ENCODE measurements at places on chromosomes 2 and 18. TPM values are rescaled to one million over a fixed set of nuclear protein-coding genes. Genes with fewer than 3 reads are reported as not detected.

The FBXO15 gene
- total RNA-seq, result 31.0 TPM

The UPP2 gene
- not detected for total RNA-seq

DNA sequence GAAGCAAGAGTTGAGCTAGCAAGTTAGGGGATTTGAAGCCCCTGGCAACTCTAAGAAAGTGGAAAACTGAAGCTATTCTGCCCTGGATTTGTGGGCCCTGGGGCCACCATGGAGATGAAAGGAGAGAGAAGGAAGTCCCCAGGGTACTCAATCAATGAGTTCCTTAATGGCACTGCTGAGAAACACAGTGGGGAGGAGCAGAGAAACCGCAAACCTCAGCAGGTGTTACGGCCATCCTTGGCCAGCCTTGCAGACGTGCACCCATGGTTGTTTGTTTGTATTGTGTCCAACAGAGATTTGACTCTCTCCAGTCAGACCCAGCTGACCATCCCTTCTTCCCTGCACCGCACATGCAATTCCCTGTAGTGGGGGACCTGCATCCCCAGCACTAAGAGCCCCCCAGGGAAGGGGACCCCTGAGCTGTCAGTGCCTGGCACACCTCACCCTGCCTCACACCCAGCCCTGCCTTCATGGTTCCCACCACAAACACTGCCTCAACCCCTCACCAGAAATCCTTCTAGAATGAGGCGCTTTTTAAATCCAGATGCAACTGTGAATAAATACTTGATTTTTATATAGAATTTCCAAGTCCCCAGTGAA is 255.3 kb downstream of the SH3BP4 start:
- no peak for DNase-seq
- no peaks in the 10 kb centered on the region for H3K4me1 ChIP-seq
- no peaks in the 10 kb centered on the region for H3K36me3 ChIP-seq
- H3K4me3 ChIP-seq, result no peak overlapping the region
- no peaks in the 10 kb centered on the region for H3K27me3 ChIP-seq

- DNase-seq, result no peak
- H3K36me3 ChIP-seq, result no peaks in the 10 kb centered on the region
- no peaks in the 10 kb centered on the region for H3K27me3 ChIP-seq
- no peaks in the 10 kb centered on the region for H3K4me1 ChIP-seq
- no peak overlapping the region for H3K4me3 ChIP-seq
- H3K27ac ChIP-seq, result no peak overlapping the region
Observed at GRCh38 chr2:69181806-69182427, 168.9 kb downstream of the ANTXR1 start.

DNA sequence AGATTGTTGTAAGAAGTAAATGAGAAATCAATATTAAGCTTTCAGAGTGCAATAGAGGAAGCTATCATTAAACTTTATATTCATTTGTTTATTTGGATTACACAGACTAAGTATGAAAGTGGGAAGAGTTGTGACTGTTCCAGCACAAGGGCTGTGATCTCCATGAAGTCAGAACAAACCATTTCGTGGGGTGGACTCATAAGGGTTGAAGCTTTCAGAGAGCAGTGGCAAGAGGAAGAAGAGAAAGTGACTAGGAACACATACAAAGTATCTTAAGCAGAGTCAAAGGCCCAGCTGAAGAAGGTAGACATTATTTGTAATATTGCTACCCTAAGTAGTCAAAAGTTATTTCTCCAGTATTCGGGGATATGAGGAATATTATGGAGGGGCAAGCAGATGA is 117.0 kb downstream of the ARHGAP15 start:
- H3K4me1 ChIP-seq, result no peaks in the 10 kb centered on the region
- H3K4me3 ChIP-seq, result no peak overlapping the region
- H3K36me3 ChIP-seq, result no peaks in the 10 kb centered on the region
- no peaks in the 10 kb centered on the region for H3K27me3 ChIP-seq
- DNase-seq, result no peak
